ENCODE measurements at places on chromosomes 11 and 22. TPM values are rescaled to one million over a fixed set of nuclear protein-coding genes. Genes with fewer than 3 reads are reported as not detected.

Gene SCGB1A1
- not detected for total RNA-seq

Gene SHANK2
- total RNA-seq, result not detected

Gene ACTN3
- not detected for total RNA-seq

Gene TSPAN32
- total RNA-seq, result 2.1 TPM

Gene OR5P2
- not detected for total RNA-seq

Gene JAML
- total RNA-seq, result 264 TPM

Gene LRP5
- 21.4 TPM for total RNA-seq

Gene SERPIND1
- total RNA-seq, result not detected

Gene PACSIN3
- total RNA-seq, result 14.5 TPM

Gene C11orf97
- total RNA-seq, result not detected

Gene KRTAP5-2
- total RNA-seq, result not detected

Gene TMEM132A
- 2.4 TPM for total RNA-seq

Gene CCDC73
- total RNA-seq, result not detected

Gene OR52A1
- not detected for total RNA-seq

Gene RBMXL2
- total RNA-seq, result not detected

Gene LRRC4C
- not detected for total RNA-seq

Gene OR5AN1
- total RNA-seq, result not detected
